ENCODE measurements at places on chromosomes 11 and 22. TPM values are rescaled to one million over a fixed set of nuclear protein-coding genes. Genes with fewer than 3 reads are reported as not detected.

The OSM gene
- total RNA-seq = not detected

GRCh38 chr11:11931461-11932055 lies 76.9 kb downstream of the DKK3 start:
- DNase-seq = peak; percentile 55

DNA sequence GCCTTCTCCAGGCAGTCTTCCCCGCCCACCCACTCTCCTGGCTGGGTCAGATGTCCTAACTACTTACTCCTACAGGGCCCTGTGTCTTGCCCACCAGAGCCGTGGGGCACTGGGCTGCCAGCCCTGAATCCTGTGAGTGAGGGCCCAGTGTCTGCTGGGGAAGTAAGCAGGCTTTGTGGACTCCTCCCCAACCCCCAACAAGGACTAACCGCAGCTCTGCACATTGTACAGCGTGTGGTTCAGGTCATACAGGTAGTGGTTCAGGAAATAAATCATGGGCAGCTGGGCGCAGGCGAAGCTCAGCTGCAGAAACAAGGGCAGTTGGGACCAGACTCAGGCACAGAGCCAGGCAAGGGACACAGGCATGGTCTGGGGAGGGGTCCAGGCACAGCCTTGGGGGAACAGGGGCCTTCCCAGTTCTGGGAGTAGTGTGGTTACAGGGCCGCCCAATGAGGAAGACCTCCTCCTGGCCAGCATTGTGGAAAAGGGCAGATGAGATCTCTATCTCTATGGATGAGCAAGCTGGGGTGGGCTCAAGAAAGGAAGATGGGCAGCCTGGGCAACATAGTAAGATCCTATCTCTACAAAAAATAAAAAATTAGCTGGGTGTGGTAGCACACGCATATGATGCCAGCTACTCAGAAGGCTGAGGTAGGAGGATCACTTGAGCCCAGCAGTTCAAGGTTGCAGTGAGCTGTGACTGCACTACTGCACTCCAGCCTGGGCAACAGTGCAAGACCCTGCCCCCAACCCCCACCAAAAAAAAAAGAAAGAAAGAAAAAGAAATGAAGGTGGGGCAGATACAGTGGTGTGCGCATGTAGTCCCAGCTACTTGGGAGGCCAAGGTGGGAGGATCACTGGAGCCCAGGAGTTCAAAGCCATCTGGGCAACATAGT lies 5.5 kb downstream of the UNC93B1 start:
- DNase-seq = peak; percentile 56

DNA sequence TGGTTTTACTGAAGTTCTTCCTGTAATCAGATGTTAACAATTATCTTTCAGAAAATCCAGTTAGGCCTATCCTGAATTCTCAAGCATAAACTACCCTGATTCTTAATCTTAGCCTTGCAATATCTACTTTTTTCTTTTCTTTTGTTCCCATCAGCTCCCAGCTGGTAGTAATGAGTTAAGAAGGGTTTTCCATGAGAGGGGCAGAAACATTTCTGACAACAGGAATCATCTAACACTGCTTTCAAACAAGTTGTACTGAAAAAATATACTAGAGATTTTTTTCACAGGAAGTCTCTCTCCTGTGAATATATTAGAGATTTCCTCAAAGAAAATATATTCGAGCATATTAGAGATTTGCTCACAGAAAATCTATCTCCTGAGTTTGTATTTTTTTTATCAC lies 3.3 kb upstream of the TRIM6 start:
- DNase-seq = no peak

DNA sequence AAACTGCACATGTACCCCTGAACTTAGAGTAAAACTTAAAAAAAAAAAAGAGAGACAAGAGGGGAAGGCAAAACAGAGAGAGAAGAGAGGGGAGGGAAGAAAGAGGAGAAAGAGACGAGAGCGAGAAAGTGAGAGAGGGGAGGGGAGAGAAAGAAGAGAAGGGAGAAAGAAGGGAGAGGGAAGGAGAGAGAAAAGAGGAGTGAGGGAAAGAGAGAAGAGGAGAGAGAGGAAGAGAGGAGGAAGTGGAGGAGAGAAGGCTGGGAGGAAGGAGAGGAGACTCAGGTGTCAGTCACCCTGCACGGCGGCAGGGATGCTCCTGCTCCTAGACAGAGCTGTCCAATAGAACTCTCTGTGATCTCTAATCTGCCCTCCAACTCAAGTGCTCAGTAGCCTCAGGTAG lies 248.3 kb downstream of the MIAT start:
- DNase-seq = no peak

GRCh38 chr11:1852271-1852876 lies 510 bp upstream of the LSP1 start:
- DNase-seq = no peak

The SAA4 gene
- not detected for total RNA-seq

All from osteoblast (primary cell).